ENCODE measurements at places on chromosomes 2 and 18.

DNA sequence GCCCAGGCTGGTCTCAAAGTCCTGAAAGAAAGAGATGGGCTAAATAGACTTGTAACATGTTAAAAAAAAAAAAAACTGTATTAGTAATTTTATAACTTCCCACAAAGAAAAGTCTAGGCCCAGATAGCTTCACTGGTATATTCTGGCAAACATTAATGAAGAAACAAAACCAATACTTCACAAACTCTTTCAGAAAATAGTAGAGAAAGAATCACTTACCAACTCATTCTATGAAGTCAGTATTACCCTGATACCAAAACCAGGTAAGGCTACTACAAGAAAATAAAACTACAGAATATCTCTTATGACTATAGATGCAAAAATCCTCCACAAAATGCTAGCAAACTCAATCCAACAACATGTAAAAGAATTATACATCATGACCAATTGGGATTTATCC, 59.9 kb upstream of the ODC1 start:
- no peak for DNase-seq

DNA sequence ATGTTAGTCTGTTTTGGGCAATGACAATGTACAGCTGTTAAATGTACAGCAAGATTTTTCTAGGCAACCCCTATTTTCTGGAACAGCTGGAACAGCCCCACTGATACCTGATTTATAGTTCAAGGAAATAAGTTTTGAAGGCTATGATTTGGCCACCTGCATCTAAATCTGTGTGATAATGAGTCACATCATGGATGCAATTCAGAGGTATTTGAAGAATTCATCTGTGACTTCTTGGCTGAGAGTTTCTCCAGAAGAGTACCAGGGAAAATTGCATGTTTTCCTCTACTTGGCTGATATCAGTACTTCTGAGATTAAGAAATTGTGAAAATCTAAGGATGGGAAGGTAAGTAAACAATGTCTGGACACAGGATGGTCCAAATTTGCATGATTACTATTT, 40.7 kb upstream of the NT5C1B start:
- no peak for DNase-seq

DNA sequence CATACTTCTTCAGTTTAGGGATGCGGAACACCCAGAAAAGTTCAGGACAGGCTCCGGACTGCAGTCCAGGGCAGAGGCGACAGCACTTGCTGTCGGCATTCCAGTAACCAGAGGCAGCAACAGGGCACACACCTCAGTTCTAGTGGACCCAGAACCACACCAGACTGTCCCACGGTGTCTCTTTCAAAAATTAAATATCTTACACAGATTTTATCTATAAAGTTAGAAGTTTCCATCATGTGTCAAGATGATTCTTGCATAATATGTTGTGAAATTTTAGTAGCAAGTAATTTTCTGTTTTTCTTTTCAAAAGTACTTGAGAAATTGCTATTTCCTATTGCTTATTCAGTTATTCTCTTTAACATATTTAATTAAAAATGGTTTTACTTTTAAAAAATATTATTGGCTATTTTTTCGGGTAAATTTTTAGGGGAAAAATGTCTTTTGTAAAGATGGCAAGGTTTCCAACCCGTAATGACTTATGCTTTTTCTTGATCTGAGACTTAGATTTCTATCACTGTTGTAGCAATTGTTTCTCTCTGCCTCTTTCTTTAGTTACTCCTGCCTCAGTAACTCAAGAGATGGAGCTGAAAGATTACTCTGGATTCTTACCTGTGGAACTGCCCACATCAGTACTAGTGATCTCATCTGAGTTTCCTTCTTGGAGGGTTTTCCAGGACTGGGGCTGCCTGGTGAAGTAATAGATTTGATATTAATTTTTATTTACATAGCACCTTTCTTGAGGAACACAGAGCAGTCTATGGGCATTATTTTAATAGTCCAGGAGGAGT, 182.7 kb downstream of the LTBP1 start:
- DNase-seq = no peak

DNA sequence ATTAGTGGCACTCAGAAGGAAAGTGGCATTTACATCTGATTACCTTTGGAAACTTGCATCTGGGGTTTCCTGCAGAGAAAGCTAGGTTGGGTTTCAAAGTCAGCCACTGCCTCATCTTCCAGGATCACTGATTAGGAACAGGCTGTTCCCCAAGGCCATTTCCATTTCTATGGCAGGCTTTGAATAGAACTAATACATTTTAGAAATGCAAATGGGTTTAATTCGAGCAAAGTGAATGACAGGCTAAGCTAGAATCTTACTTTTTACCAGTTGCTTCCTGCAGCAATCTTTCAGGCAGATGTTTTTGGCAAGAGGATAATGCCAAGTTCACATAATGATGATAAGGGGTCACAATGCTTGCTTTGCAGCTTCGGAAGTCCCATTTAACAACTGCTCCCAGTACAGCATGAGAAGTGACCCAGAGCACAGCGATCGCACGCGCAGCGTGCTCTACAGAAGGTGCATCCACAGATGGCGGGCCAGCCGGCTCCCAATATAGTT, 336.7 kb downstream of the LPIN1 start:
- no peak for DNase-seq

DNA sequence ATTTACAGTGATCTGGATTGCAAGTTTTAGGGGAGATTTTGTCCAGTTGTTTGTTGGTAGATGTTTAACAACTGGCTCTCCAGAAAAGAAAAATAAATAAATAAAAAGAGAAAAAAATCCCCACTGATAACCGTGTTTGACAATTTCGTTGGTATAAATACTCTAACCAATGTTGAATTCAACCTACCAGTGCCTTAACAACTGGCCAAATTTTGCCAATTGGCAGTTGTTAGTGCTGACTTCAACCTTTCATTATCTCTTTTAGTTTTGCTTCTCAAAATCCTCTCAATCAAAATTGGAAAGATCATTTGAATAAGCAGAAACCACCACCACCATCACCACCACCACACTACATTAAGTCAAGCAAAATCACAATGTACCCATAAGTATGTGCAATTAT, 490.3 kb downstream of the PIK3C3 start:
- DNase-seq = no peak

DNA sequence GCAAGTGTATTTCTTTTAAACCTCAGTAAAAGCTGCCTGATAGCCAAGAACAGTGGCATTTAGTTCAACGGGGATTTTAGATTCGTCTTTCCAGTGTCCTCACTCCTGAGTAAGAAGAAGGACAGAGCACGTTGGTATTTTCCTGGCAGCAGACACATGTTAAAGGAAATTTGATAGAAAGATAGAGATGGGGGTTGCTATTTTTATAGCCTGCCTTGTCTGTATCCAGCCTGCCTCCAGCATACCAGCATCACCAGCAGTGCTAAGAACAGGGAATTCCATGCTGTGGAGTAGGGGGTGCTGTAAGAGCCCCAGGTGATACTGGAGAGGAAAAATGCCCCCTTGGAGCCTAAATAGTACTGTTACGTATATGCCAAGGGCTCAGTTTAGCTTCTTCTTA, 1.1 kb upstream of the SMYD1 start:
- no peak for DNase-seq

- DNase-seq = no peak
These were observed 127.6 kb downstream of the PHLPP1 start for GRCh38 chr18:62842898-62843297.

DNA sequence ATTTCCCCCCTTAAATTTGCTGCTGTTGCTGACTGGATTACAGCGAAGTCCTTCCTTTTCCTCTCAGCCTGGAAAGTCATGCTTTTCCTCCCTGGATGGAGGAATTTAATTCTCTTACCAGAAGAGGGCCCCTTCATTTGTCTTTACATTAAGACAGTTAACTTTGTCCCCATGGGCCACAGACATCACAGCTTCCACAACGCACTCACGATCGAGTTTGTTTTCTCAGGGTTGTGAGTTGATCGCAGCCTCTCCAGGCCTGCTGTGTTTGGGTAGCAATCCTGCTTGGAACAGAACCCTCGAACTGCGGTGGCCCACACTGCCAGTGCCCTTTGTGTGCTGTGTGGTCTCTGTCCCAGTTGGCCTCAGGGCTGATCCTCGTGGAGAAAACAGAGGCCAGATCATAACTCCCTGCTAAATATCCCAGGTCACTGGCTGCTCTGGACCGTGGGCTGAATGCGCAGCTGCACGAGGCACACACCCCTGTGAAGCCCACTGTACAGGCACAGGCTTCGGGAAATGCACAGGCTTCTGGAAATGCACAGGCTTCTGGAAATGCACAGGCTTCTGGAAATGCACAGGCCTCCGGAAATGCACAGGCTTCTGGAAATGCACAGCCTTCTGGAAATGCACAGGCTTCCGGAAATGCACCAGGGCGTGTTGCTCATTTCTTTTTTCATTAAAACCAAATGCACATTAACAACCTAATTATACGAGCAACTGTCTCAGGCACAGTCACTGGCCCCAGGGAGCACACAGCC, 2.2 kb upstream of the PDIA6 start:
- DNase-seq = no peak

DNA sequence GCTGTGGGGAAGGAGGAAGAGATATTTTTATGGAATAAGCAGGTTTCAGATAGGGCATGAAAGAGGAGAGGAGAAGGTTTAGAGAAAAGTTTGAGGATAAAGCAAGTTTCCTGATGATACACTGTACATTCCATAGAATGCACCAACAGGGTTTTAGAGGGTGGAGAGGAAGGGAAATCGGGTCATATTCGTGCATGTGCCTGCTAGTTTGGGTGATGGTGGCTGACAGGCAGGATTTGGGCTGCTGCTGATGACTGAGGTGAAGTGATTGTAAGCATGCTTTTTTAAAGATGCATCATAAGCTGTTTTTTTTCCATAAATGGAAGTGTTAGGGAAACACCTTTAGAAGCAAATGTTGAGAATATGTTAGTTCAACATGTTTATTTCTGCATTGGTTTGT, 68.8 kb downstream of the PMAIP1 start:
- no peak for DNase-seq

- no peak for DNase-seq
These were observed 92.0 kb downstream of the GAREM1 start for GRCh38 chr18:32378705-32379104.

DNA sequence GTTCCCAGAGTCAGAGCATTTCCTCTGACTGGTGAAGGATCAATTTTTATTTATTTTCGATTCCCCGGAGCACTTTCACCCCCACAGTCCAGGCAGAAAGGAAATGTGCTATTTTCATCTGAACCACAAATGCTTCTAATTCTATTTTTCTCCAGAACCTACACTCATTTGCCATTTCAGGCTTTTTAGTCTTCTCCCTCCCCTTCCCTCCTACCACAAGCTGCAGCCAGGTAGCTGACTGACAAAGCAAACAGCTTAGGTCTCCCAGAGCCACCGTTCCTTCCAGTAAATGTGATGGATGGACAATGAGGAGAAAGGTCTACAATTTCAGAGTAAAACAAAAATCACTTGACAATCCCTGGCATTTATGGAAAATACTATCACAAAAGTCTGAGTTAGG, 76.9 kb downstream of the KLF7 start:
- DNase-seq = no peak

DNA sequence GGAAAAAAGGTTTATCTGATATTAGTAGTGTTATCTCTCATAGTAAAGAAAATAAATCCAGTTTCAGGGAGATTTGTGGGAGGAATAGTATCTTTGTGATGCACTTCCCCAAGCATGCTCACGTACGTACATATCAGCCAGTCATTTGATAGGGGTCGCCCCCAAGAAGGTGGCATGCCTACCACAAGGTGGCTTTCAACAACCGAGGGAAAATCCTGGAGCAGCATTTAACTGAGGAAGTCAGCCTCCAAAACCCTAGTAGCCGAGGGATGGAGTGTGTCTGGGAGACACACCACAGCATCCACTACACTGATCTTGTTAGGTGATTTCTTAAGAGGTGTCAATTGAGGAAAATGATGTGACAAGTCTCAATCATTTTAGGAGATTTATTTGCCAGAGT, 623.9 kb downstream of the NYAP2 start:
- DNase-seq = no peak

DNA sequence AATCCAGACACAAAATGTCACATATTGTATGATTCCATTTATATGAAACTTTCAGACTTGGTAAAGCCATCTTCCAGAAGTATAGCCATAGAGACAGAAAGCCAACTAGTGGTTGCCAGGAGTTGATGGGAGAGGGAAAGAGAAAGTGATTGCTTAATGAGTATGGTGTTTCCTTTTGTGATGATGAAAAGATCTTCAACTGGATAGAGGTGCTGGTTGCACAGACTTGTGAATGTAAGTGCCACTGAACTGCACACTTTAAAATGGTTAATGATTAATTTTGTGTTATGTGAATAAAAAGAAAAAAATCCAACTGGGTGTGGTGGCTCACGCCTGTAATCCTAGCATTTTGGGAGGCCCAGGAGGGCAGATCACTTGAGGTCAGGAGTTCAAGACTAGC, 135.3 kb upstream of the SLC1A4 start:
- no peak for DNase-seq

- DNase-seq = no peak
These were observed 24.9 kb downstream of the HADHB start for GRCh38 chr2:26269571-26270158.

DNA sequence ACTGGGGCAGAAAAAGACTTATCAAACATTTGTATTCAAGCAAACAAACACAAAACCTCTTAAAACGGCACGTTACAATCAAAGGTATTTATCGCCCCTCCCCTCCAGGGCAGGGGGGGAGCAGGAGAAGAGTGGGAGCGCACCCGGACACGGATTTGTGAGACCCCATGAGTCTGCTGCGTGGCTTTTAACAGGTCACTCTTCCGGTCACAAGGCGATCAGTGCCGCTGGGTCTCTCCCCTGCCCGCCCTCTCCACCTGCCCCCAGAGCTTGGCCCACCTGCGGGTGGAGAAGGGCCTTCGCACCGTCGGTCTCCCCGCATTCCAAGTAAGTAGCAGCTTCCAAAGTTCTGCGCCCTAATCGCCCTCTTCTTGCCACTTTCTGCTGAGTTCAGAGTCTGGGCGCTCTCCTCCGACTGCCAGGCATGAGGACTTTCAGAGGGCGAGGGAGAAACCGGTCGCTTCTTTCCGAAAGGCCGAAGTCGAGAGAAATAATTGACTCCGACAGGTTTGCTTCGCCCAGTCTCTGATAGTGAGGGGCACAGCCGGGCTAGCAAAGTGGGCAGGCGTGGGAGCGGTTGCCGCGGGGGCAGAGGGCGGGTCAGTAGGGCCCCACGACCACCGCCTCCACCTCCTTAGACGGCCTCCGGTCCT, 800 bp downstream of the RPRM start:
- DNase-seq = no peak

GRCh38 chr2:114252713-114253112, 189.7 kb upstream of the DPP10 start:
- no peak for DNase-seq

DNA sequence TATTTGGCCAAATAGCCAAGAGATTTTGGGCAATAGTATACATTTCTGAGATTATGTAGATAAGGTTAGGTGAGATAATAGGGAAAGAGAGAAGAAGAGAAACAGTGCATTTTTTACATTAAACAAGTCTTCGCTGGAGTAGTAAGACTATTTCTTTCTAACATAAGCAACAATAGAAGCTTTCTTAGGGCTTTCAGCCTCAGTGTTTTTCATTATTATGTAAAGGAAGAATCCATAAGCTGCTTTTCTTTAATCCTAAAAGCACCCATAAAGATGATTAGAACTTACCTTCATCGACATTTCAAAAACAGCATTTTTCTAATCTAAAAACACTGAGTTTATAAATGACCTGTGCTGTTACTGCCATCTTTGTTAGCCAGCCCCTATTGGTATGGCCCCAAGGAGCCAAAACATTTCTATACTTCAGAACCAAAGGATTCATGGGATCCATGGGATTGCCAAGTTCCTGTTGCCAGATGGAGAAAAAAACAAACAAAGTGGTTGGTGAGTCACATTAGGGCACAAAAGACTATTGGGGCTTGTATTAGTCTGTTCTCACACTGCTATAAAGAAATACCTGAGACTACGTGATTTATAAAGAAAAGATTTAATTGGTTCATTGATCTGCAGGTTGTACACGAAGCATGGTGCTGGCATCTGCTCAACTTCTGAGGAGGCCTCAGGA, 88.2 kb downstream of the SCG2 start:
- DNase-seq = no peak

Measured in activated T-cell treated with anti-CD3 and anti-CD28 coated beads, Interleukin-2, amount 50 U/mL, for 4 hours (primary cell).